ENCODE measurements at places on chromosomes 7 and 10. TPM values are rescaled to one million over a fixed set of nuclear protein-coding genes. Genes with fewer than 3 reads are reported as not detected.

Gene TEX36
- total RNA-seq: not detected

Gene DNAJC30
- total RNA-seq: 2.6 TPM

Gene TRPV5
- total RNA-seq: 0.26 TPM

Gene SOSTDC1
- total RNA-seq: 25.6 TPM

Gene UPK3BL2
- 15.4 TPM for total RNA-seq

Gene POLR2J3
- total RNA-seq: 46.1 TPM

Gene PTPN20
- 8.6 TPM for total RNA-seq
